ENCODE measurements at places on chromosomes 4 and X.

DNA sequence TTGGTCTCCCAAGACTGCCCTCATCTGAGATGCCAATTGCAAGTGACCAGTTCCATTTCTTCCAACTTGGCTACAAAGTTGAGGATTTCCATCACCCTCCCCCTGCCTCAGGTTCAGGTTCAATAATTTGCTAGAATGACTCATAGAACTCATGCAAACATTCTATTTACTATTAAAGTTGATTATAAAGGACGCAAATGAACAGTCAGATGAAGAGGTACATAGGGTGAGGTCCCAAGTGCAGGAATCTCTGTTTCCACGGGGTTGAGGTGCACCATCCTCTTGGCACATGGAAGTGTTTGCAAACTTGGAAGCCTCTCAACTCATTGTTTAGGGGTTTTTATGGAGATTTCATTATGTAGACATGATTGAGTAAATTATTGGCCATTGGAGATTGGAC is 41.0 kb downstream of the FGFBP1 start:
- DNase-seq, result no peak

GRCh38 chrX:106619797-106620196 is 8.0 kb downstream of the RADX start:
- peak; percentile 0 for DNase-seq

- DNase-seq, result no peak
Measured at GRCh38 chr4:14835708-14836425, 166.4 kb upstream of the CPEB2 start.

- peak; percentile 4 for DNase-seq
Measured at GRCh38 chrX:133369065-133369464, 46.2 kb downstream of the GPC4 start.

DNA sequence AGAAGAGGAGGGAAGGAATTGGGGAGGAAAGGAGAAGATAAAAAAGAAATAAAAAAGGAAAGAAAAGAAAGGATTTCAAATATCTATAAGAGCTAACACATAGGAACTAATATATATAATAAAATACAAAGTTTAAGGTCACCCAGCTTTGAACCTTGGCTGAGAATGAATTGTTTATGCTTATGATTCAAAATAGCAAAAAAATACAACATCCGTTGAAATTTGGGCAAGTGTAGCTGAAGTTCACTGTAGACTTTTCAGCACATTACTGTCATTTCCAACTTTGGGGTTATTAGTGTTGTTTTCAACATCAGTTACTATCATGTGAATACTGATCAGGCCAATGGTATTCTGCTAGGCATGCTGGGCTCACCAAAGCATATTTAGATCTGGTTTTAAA is 395.2 kb upstream of the INTU start:
- no peak for DNase-seq

GRCh38 chr4:54440394-54441136 is 211.5 kb downstream of the PDGFRA start:
- DNase-seq, result peak; percentile 9

DNA sequence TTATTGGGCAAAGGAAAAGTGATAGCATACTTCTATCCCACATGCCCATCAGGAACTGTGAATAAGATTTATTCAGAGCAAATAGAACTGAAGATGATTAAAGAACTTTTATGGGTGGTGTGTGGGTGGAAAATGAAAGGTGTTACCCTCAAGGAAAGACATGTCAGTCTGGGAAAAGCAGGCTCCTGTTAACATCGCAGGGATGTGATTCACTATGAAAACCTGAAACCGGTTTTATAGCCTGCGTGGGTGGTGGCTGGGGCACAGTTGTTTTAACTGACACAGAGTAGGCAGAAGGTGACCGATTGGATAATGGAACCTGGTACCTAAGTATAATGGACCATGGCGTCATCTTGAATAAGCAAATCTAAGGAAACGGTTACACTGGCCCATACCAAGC is 61.3 kb upstream of the CASK start:
- DNase-seq, result no peak

DNA sequence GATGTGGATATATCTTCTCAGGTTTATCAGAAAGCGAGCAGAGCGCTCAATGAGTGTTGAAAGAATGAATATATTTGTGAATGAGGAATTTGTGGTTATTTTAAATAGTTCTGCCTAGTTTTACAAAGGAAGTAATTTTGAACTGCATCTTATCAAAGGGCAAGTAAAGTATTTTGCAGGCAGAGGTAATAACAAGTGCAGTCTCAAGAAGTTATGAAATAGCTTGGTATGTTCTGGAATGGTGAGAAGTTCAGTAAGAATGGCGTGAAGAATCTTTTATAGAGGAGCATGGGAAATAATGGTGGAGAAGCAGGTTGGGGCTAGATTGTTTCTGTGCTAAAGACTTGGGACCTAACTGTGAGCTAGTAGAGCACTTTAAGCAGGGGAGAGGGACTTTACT is 10.9 kb downstream of the TMA16 start:
- no peak for DNase-seq

DNA sequence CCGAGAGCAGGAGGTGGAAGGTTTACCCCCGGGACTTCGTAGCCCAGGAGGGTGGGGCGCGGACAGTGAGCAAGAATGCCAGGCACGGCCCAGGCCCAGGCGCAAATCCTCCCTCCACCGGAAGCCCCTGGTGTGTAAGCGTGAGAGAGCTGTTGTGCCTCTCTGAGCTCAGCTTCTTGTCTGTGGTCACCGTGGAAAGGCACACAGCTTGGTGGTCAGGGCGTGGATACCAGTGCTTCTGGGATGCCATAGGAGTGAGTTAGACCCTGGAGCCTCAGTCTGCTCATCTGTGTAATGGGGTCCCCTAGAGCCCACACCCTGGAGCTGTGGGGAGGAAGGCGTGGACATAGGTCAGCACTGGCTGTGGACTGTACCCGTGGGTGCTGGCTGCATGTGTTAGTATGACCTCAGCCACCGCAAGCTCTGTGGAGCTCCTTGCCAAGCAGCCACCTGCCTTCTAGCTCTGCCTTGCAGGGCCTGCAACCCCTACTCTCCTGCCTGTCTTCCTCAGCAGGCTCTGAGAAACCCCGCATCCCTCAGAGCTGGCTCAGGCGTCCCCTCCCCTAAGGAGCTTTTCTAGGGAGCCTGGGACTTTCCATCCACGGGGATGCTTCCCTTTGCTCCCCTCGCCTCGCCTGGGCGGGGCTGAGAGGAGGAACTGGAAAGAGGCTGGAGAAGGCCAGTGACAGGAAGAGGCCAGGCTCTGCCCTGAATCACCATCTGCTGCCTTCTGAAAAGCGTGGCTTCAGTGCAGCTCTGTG is 28.0 kb upstream of the AFAP1 start:
- DNase-seq, result no peak

DNA sequence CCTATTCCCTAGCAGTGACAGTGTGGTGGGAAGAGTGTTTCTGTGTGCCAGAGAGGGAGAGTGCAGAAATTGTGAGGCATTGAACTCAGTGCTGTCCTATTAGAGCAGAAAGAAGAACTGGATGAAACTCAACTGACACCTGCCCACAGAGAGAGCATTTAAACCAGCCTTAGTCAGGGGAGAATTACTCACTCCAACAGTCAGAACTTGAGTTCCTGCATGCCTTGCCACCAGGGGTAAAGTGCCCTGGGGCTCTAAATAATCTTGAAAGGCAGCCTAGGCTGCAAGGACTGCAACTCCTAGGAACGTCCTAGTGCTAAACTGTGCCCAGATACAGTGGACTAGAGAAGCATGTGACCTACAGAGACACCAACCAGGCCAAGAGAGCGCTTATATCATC is 12.8 kb downstream of the CYSLTR1 start:
- DNase-seq, result no peak

DNA sequence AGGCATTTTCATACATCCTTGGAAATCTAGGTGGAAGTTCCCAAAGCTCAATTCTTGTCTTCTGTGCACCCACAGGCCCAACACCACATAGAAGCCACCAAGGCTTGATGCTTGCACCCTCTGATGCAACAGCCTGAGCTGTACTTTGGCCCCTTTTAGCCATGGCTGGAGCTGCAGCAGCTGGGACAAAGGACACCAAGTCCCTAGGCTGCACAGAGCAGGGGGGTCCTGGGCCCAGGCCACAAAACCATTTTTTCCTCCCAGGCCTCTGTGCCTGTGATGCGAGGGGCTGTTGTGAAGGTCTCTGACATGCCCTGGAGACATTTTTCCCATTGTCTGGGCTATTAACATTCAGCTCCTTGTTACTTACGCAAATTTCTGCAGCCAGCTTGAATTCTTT is 124.0 kb upstream of the S100G start:
- DNase-seq, result no peak

GRCh38 chr4:180261346-180261745 is 1981.9 kb upstream of the TENM3 start:
- DNase-seq, result no peak

DNA sequence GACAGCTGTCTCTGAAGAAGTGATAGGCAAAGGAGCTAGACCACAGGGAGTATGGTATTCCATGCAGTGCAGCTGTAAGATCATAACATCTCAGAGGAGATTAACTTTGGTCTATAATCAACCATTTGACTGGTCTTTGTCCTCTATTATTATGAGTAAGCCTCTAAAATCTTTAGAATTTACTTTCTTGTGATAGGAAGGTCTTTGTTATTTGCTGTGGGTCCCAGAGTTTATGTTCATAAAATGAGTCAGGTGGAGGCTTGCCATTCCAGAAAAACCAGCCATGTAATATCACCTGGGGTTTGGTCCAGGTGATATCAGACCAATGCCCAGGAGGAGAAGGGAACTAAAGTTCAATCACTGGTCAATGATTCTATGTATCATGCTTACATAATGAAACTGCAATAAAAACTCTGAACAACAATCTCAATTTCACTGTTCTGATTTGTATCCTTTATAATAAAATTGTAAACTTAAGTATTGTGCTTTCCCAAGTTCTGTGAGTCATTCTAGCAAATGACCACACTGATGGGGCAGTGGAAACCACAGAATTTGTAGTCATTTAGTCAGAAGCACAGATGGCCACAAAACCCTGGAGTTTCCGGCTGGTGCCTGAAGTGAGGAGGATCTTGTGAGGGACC is 239.6 kb upstream of the TRAM1L1 start:
- no peak for DNase-seq

- DNase-seq, result no peak
Measured at GRCh38 chr4:48051078-48051477, 34.5 kb downstream of the NIPAL1 start.

DNA sequence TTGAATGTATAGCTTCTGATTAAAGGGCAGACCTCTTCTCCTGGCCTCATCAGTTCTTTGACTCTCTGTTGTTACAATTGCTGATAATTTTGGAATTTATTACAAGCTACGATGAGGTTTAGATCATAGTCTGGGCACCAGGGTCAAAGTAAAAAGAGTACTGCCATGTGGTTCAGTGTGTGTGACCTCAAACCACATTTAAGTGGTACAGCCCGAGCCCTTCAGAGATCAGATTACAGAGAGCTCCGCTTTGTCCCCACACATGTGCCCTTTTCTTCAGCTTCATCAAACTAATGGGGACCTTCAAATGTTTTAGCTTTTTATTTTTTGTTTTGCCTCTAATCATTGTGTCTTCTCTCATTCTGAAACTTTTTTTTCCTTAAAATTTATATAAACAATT is 37.1 kb downstream of the SPANXN2 start:
- no peak for DNase-seq

GRCh38 chr4:144355811-144356757 is 215.6 kb upstream of the GYPA start:
- peak; percentile 42 for DNase-seq

DNA sequence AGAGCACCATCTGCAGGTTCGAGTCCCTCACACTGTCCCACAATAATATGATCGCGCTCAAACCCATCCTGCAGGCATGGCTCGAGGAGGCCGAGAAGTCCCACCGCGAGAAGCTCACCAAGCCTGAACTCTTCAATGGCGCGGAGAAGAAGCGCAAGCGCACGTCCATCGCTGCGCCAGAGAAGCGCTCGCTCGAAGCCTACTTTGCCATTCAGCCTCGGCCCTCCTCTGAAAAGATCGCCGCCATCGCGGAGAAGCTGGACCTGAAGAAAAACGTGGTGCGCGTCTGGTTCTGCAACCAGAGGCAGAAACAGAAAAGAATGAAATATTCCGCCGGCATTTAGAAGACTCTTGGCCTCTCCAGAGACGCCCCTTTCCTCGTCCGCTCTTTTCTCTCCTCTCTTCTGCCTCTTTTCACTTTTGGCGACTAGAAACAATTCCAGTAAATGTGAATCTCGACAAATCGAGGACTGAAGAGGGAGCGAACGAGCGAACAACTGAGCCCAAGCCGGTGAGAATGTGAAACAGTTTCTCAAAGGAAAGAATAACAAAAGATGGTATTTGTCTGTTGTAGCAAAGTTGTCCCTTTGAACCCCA is 1.9 kb downstream of the POU4F2 start:
- DNase-seq, result no peak

- no peak for DNase-seq
Measured at GRCh38 chr4:98794565-98795205, 134.2 kb downstream of the EIF4E start.
